ENCODE measurements at places on chromosomes 4 and X.

DNA sequence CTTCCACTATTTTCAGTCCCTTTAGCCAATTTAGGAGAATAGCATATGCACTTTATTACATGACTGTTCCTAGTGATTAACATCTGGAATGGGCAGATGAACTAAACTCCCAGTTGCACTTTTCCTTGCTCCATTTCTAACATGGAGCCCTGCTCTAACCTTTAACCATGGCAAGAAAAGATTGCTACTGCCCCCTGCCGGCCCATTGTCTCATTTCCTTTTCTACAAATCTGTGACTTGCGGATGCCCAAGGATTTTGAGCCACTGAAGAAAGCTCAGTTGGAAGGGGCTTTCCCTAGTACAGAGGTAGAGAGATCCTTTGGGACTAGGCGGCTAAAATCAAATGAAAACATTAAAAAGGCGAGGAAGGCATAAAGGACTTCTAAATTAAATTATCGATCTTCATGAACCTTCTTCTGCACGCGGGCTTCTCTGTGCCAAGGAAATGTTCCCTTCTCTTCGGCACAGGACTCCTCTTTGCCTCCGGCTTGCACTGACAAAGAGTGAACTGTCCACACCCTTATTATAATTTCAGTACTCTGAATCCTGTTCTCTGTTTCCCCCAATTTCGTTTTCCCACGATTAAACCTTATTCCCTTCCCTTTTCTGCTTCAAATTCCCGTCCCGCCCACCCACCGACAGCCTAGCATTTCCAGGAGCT is 577 bp upstream of the GLRA2 start:
- peaks cover 2% of the 10 kb centered on the region for H3K4me1 ChIP-seq
- H3K27me3 ChIP-seq = peaks cover 3% of the 10 kb centered on the region
- peak overlapping the region; percentile 42 for H3K4me3 ChIP-seq
- H3K36me3 ChIP-seq = no peaks in the 10 kb centered on the region
- no peak overlapping the region for H3K27ac ChIP-seq
- DNase-seq = peak; percentile 82

- H3K4me1 ChIP-seq = peaks cover 20% of the 10 kb centered on the region
- H3K4me3 ChIP-seq = no peak overlapping the region
- peaks cover 4% of the 10 kb centered on the region for H3K36me3 ChIP-seq
- H3K27me3 ChIP-seq = no peaks in the 10 kb centered on the region
- no peak for DNase-seq
Measured at GRCh38 chr4:70938086-70938485, 35.9 kb downstream of the MOB1B start.

DNA sequence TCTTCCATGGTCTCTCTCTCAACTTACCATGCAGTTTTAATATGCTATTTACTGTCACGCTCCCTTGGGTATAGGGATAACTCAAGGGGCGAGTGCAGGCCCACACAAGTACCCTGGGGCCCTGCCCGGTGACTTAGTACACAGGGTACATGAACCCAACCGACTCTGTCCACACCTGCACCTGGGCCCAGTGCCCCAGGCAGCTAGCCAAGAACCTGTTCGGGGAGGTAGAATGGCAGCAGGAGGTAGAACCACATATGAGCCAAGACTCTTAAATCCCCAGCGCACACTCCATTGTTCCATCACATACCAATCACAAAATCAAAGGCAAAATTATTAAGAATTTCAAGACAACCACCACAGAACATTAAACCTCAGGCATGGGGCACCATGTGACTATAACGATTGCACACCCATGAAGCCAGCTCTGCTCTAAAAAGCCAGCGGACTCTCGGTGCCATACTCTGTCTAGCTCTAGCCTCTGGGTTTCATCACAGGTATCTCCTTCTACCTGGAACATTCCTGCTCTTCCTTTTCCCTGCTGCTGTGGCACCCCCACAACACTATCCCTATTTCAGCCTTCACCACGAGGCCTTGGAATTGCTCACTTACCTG is 14.6 kb downstream of the PHF8 start:
- H3K36me3 ChIP-seq = peaks cover 55% of the 10 kb centered on the region
- peaks cover 14% of the 10 kb centered on the region for H3K4me1 ChIP-seq
- no peak overlapping the region for H3K4me3 ChIP-seq
- H3K27me3 ChIP-seq = no peaks in the 10 kb centered on the region
- no peak overlapping the region for H3K27ac ChIP-seq

DNA sequence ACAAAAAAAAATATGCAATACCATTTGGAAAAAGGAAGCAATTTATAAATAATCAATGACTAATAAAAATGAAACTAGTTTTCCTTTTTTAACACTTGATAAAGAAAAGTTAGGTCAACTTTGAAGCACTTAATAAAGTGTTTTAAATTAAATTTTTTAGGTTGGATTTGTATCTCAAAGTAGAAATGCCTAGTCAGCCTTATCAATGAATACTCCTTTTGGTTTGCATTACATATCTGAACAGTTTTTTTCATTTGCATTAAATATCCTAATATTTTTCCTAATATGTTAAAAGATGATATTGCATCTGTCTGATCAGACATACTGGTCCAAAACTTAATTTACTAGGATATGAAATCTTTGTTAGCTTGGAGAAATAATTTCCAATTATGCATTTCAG is 155.8 kb upstream of the ZFP42 start:
- H3K27ac ChIP-seq = no peak overlapping the region
- H3K36me3 ChIP-seq = no peaks in the 10 kb centered on the region
- no peaks in the 10 kb centered on the region for H3K27me3 ChIP-seq
- DNase-seq = no peak
- H3K4me1 ChIP-seq = no peaks in the 10 kb centered on the region

GRCh38 chrX:1060562-1060960 is 151.9 kb downstream of the CRLF2 start:
- no peak overlapping the region for H3K27ac ChIP-seq
- no peaks in the 10 kb centered on the region for H3K27me3 ChIP-seq
- no peak overlapping the region for H3K4me3 ChIP-seq
- H3K4me1 ChIP-seq = no peaks in the 10 kb centered on the region
- H3K36me3 ChIP-seq = no peaks in the 10 kb centered on the region
- no peak for DNase-seq

DNA sequence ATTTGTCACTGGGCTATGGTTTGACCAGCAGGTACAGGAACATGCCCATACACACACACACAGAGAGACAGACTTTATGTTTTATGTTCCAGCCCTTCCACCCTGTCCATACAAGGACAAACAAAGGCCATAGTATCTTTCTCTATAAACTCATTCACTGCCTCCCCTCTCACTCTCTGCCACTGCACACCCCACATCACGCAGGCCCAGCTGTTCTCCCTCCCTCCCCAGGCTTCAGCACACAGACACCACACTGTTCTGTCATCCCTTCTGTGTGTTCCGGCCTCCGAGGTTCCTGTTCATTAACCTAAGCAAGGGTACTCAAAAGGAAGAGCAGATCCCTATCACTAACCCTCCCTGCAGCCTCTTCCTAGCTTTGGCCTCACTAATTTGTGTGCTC is 17.8 kb downstream of the LAS1L start:
- H3K4me3 ChIP-seq = no peak overlapping the region
- no peaks in the 10 kb centered on the region for H3K4me1 ChIP-seq
- H3K27me3 ChIP-seq = no peaks in the 10 kb centered on the region
- peaks cover 23% of the 10 kb centered on the region for H3K36me3 ChIP-seq

DNA sequence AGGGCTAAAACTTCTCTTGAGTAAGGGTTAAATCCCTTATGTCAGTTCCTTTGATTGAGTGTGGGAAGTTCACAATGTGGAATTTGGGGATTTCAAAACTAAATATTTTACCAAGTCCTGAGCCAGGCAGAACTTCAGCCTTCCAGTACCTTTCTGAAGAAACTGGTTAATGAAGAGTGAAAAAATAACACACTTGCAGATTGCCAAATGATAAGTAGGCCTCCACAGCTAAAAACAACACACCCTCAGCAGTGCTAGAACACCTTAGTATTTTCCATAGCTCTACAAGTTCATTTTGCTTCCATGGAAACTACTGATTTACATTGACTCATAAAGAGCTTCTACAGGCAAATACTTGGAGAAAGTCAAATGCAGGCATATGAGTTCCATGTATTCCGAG is 326.8 kb downstream of the ZNF674 start:
- no peaks in the 10 kb centered on the region for H3K4me1 ChIP-seq
- H3K4me3 ChIP-seq = no peak overlapping the region
- H3K27me3 ChIP-seq = peaks cover 3% of the 10 kb centered on the region
- no peaks in the 10 kb centered on the region for H3K36me3 ChIP-seq
- DNase-seq = no peak
- no peak overlapping the region for H3K27ac ChIP-seq

DNA sequence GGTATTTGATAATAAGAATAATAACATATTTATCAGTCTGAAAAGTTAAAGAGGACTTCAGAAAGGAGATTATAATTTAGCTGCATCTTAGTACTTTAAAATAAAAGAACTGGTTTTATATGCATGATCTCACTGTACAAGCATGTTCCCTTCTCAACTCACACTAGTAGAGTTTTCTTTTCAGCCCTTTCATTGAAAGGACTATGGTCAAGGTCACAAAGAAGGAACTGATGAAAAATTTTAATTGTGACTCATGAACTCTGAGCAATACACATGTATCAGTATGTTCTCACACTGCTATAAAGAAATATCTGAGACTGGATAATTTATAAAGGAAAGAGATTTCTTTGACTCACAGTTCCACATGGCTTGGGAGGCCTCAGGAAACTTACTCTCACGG is 73.7 kb upstream of the NDST4 start:
- no peak overlapping the region for H3K4me3 ChIP-seq
- no peak for DNase-seq
- H3K4me1 ChIP-seq = peaks cover 2% of the 10 kb centered on the region

DNA sequence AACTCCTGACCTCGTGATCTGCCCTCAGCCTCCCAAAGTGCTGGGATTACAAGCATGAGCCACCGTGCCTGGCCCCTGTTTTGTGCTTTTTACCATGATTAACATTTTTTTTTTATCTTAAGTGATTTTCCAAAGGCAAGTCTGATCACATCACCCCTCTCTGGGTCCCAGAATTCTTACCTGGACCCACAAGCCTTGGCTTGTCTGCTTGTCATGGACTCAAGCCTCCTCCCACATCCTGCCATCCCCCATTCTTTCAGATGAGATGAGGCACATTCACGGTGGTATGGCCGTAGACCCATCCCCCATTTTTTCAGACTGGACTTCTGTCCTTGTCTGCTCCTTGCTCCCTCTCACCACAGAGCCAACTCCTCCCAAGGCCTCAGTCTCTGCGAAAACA is 55.3 kb downstream of the APLN start:
- no peak for DNase-seq
- H3K27me3 ChIP-seq = no peaks in the 10 kb centered on the region
- no peak overlapping the region for H3K27ac ChIP-seq
- peaks cover 9% of the 10 kb centered on the region for H3K4me1 ChIP-seq

- H3K27ac ChIP-seq = no peak overlapping the region
- no peak overlapping the region for H3K4me3 ChIP-seq
- H3K27me3 ChIP-seq = no peaks in the 10 kb centered on the region
- DNase-seq = no peak
Measured at GRCh38 chr4:180850318-180850940, 1392.8 kb upstream of the TENM3 start.

DNA sequence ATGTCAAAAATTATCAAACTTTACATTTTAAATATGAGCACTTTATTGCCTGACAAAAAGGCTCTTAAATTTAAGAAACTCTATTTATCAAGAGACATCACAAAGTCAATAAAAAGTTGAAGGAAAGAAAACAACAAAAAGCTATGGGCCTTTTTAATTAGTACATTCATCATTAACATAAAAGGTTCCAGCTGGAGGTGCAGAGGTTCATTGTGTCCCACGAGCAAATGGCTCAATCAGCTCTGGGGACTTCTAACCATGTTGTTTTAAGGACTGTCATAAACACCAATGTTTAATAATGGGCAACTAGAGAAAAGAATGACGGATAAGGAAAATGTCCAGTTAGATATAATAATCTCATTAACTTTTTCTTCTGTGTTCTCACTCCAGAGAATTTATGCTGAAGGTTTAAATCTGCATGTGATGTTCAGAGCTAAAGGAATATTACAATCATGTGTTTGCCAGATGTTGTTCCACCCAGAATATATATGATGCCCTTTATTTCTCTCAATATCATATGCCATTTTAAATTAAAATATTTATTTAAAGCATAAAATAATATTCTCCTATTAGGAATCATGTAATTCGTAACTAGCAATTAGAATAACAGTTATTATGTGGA is 840.3 kb upstream of the ADGRL3 start:
- no peak for DNase-seq
- no peaks in the 10 kb centered on the region for H3K27me3 ChIP-seq
- H3K4me3 ChIP-seq = no peak overlapping the region
- no peak overlapping the region for H3K27ac ChIP-seq

DNA sequence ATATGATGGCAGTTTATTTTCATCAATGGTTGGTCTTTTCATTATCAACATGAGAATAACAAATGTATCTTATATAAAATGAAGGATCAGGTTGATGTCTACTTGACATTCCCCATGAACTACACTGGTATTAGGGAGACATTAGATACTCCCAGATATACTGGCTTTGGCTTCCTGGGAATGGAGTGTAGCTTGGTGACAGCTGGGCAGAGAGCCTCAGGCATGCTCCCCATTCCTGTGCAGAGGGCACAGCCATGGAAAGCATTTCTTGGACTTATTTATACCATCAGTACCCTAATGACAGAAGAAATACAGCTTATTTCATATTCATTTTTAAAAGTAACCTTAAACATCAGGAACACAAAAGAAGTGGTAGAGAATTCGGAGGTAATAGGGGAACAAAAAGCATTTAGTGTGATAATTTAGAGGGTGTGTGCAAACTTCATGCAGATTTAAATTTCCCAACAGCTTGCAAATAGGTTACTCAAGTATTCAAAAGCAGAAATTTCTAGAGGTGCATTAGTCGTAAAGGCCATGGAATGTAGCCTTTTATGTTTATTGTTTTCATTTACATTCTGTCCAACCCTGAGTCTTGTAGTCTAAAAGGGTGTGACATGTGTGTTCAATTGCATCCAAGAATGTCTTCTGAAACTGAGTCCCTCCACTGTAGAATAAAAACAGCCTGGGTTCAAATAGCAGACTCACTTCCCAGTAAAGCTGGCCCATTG is 573.8 kb downstream of the KCNIP4 start:
- no peaks in the 10 kb centered on the region for H3K36me3 ChIP-seq
- no peaks in the 10 kb centered on the region for H3K4me1 ChIP-seq
- no peak overlapping the region for H3K27ac ChIP-seq
- no peak overlapping the region for H3K4me3 ChIP-seq
- no peaks in the 10 kb centered on the region for H3K27me3 ChIP-seq

- no peaks in the 10 kb centered on the region for H3K36me3 ChIP-seq
- no peak overlapping the region for H3K27ac ChIP-seq
- no peaks in the 10 kb centered on the region for H3K27me3 ChIP-seq
- DNase-seq = no peak
Measured at GRCh38 chr4:94595880-94596483, 144.2 kb downstream of the PDLIM5 start.

- no peak for DNase-seq
- peaks cover 6% of the 10 kb centered on the region for H3K4me1 ChIP-seq
- H3K27ac ChIP-seq = no peak within 1 kb of the TSS
- no peak within 1 kb of the TSS for H3K4me3 ChIP-seq
- no peaks in the 10 kb centered on the region for H3K36me3 ChIP-seq
Measured at GRCh38 chr4:5708449-5709206, at the start of gene EVC2. TSS of gene EVC2 (minus strand) at chr4:5708559. CDS start at chr4:5708513, 46 bp downstream.

Measured in activated CD4-positive, alpha-beta T cell treated with anti-CD3 and anti-CD28 coated beads, Interleukin-2, amount 10 ng/mL, durations not matched to agents 24 days and 14 days (primary cell).